ENCODE measurements at places on chromosomes 2 and 18.

DNA sequence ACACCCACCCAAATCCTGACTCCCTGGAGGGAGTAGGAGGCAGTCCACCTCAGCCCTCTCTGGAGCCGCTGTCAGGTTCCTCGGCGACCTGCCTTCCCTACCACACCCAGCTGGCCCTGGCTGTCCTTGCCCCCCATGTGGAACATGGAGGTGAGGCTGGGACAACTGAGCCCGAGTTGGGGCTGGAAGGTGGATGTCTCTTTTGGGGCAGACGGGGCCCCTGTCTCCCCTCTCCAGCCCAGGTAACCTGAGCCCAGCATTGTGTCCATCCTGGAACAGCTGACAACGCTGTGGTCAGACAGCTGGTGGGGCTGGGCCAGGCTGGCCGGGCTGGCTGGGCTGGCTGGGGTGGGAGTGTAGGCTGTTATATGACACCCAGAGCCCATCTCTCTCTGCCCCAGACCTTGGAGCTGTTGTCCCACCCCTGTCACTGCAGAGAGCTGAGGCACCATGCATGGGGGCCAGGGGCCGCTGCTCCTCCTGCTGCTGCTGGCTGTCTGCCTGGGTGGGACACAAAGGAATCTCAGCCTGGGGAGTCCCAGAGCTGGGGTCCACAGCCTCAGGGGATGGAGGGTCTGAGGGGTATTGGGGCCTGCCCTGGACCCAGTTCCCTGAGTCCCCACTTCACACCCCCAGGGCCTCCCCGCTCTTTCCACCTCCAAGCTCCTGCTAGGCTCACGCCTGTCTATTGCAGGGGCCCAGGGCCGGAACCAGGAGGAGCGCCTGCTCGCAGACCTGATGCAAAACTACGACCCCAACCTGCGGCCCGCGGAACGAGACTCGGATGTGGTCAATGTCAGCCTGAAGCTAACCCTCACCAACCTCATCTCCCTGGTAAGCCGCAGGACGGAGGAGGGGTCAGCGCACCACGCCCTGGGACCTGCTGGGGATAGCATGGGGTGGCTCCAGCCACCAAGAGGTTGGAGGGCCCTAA lies at the start of gene CHRNG:
TSS of gene CHRNG (plus strand) at position 395 of the 934 bp plus-strand sequence. CDS start at position 451, 56 bp downstream.
- DNase-seq, result no peak

GRCh38 chr2:24580561-24580960 lies 89.5 kb downstream of the NCOA1 start:
- no peak for DNase-seq

DNA sequence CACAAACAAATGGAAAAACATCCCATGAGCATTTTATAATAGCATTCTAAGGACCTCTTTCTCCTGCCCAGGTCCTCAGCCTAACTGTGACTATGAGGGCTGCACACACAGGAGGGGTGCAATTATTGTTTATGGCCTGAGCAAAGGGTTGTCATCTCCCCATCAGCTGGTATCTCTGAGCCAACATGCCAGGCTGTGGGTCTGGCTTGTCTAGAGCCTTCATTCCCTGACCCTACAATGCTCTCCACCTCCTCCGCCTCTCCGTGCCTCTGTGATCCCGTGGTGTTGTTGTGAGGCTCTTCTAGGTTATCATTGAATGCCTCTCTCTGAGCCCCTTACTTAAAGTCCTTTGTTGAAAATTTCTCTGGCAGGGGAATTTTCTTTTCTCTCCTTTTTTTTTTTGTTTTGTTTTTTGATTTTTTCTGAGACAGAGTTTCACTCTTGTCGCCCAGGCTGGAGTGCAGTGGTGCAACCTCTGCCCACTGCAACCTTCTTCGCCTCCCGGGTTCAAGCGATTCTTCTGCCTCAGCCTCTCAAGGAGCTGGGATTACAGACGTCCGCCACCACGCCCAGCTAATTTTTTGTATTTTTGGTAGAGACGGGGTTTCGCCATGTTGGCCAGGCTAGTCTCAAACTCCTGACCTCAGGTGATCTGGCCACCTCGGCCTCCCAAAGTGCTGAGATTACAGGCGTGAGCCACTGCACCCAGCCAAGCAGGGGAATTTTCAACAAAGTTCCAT lies 126.4 kb downstream of the SMAD7 start:
- DNase-seq, result no peak

- no peak for DNase-seq
Observed at GRCh38 chr2:144349674-144350073, 170.2 kb downstream of the ZEB2 start.

DNA sequence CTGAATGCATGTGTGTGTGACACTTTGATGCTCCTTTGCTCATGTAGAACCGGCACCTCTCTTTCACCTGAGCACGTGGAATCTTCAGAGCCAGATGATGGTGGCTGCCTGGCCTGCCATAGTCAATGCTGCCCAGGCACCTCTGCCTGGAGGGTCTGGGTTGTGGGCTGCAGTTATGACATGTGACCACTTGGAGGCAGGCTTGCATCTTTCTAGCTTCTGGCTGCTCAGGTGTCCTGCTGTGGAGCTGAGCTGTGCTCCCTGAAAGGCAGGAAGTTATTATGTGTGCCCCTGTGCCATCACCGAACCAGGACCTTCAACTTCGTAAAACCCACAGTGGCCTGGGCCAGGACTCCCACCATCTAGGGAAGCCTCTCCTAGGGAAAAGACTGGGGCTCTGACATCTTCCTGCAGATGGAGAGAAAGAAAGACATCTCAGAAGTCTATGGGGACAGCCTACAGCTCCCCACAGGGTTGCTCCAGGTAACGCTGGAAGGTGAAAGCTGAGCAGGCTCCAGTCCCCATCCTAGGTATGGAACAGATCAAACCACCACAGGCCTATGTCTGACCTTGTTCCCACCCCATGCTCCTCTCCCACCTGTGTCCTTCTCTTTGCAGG lies 30.2 kb downstream of the PSD4 start:
- DNase-seq, result peak; percentile 53

DNA sequence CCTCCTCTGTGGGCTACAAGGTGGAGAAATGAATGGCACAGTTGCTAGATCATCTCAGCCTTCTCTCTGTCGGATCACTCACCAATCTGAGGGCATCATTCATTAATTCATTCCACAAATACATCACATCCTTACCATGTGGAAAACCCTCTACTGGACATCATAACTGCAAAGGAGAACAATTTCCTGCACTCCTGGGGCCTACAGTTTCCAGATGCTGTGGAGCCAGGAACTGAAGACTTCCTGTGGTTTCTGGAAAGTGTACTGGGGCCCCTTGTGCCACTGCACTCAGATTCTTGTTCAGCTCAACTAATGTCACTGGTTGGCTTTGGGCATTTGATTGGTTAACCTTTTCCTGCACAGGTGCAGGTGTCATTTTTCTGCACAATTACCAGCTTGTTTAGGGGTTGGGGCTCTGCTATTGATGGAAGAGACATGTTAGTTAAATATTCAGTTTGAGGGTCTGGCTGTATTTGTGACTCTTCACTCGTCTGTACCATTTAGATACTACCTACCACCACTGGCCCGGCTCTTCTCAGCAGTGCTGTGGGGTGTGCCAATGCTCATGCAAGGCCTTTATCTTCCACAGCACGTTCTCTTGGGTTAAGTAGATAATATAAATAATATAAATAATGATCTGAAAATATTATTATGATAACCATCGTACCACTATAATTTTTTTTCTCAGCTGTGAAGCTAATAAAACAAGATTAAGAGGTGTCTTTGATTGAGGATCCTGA lies 427.3 kb downstream of the TSN start:
- no peak for DNase-seq

- DNase-seq, result no peak
Observed at GRCh38 chr18:23377669-23378301, 75.3 kb upstream of the RIOK3 start.

- no peak for DNase-seq
Observed at GRCh38 chr2:239600001-239600593, 199.3 kb upstream of the HDAC4 start.

All from stimulated activated CD4-positive, alpha-beta T cell treated with anti-CD3 and anti-CD28 coated beads, Interleukin-15, amount 100 ng/mL, for 1 hour (primary cell).